ENCODE measurements at places on chromosomes 2 and 18. TPM values are rescaled to one million over a fixed set of nuclear protein-coding genes. Genes with fewer than 3 reads are reported as not detected.

DNA sequence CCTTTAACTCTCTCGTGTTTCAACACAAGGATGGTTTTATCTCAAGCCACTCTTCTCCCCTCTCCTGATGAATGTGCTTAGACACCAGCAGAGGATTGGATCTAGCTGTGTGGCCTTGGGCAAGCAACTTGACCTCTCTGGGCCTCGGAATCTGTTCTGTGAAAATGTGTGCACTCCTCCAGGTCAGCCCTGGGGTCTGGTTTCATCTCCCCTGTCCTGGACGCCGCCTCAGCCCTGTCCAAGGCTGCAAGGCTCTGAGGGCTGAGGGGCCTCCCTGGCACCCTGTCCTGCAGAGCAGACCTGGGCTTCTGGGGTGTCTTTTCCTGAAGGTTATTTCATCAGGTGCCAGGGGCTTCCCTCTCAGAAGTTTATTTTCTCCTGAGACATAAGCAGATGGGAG lies 28.5 kb downstream of the CNDP1 start:
- DNase-seq: no peak

DNA sequence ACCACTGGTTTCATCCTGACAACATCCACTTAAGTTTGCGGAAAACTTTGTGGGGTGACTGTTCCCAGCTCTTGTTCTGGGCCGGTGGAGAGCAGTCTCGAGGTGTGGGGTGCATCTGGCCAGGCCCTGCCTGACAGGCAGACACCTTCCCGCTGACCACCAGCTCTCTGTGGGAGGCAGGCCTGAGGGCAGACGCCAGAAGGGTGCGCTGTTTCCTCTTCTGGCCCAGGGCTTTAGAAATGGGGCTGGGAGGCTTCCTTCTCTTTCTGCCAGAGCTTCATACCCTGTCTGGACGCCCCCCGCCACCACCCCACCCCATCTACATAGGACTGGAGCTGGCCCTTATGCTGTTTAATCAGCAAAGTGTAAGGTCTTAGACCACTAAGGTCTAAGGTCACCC lies 263.8 kb downstream of the LOXHD1 start:
- no peak for DNase-seq

DNA sequence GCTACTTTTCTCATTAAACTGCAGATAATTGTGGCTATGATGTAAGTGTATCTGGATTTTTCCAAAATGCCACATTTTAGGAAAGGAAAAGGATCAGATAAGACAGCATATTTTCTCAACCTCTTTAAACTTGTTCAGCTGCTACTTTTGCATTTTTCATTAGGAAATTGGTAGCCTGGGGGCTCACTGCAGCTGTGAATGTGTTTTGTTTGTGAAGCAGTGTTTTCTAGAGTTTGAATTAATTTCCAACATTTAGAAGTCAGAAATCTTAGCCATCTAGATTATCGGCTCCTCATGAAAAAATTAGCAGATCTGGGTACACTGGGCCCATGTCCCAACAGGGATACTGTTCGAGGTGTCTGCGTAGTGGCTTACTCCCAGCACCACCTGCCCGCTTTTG lies 56.3 kb upstream of the ZDBF2 start:
- DNase-seq: no peak

Gene FSHR
- not detected for polyA plus RNA-seq

- DNase-seq: no peak
These were observed 129.2 kb downstream of the IKZF2 start for GRCh38 chr2:213021971-213022899.

Gene TUBA4B
- 0.75 TPM for polyA plus RNA-seq

Gene KHK
- polyA plus RNA-seq: 47.9 TPM

DNA sequence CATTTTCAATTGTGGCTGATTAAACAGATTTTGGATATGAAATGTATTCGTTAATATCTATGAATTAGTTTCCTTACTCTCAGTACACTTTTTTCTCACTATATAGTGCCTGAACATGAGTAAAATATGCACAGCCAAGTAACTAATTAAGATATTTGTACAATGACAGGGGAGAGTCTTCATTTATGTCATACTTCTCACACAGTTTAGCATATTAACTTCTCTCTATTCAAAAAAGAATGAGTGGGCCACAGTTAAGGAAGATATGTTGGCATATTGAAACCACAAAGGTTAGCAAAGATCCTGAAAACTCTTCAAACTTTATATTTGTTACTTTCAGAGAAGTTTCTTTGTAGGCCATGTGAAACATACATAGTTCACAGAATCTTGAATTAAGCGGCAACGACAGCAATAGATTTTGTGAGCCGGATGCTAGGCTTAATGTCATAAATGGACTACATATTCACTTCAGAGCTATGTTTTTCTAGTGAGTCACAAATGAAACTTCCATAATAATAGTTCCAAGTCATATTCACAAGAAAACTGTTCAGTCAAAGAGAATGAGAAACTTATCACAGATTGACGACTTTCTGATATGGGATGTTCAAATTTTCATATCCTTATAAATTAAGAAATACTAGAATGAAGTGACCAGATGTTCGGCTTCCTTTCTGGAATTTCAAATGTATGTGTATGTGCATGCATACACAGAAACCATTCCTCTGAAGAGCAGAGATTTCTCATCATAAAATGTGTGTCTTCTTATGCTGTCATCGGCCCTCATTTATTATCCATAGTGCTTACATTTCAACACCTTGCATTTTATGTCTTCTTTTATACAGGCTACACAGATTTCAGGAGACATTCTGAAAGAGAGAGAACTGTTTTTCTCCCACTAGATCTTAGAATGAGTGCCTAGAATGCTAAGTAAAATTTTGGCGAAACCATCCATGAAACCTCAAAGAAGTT lies 584.0 kb downstream of the SATB2 start:
- no peak for DNase-seq

Gene DSG1
- polyA plus RNA-seq: 0.05 TPM

DNA sequence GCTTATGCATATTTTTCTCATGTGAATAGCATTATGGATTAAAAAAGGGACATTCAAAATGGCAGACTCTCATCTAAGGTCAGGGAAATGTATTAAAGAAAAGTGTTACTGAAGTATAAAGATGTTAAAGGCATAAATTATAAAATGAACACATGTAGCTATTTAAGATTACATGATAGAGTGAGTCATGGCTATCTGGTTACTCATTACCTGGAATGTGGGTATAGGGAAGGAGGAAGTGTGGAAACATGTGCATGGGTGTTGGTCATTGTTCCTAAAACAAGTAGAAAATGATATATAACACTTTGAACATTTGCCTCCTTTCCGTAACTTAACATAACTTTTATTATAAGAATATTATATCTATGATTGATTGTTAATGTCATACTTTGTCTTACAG lies 66.4 kb downstream of the MYO1B start:
- DNase-seq: no peak

Gene IL36G
- polyA plus RNA-seq: 0.67 TPM
